COLO829 (cell line): ENCODE measurements at places on chromosomes 5 and 9.

- DNase-seq, result no peak
Measured at GRCh38 chr5:69276422-69277174, 41.9 kb downstream of the CDK7 start.

DNA sequence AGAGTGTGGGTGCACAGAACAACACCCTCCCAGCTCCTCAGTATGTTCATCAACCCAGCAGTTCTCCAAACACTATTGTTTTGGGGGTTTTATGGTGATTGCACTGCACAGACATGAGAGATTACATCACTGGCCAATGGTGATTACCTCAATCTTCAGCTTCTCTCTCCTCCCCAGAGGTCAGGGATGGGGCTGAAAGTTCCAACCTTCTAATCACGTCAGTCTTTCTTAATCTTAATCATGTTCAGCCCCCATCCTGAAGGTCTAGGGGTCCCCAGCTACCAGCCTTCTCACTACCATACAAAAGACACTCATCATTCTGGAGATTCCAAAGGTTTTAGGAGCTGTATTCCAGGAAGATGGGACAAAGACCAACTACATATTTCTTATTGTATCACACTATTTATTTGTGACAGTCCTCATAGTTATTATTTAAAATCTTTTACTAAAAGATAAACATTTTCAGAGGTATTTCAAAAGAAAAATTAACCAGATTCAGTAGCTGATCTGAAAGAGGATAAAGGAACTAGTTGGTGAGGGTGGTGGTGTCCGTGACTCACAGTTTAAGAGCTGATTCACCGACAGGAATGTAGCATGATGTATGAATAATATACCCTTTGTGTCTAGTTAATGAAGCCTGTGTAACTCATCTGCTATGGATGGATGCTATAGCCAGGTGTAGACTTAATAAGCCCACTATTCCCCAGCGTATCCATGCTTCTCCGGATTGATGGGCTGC, 35.6 kb downstream of the RASEF start:
- peak; percentile 97 for DNase-seq

GRCh38 chr5:1106385-1107166, 5.3 kb downstream of the SLC12A7 start:
- DNase-seq, result no peak

DNA sequence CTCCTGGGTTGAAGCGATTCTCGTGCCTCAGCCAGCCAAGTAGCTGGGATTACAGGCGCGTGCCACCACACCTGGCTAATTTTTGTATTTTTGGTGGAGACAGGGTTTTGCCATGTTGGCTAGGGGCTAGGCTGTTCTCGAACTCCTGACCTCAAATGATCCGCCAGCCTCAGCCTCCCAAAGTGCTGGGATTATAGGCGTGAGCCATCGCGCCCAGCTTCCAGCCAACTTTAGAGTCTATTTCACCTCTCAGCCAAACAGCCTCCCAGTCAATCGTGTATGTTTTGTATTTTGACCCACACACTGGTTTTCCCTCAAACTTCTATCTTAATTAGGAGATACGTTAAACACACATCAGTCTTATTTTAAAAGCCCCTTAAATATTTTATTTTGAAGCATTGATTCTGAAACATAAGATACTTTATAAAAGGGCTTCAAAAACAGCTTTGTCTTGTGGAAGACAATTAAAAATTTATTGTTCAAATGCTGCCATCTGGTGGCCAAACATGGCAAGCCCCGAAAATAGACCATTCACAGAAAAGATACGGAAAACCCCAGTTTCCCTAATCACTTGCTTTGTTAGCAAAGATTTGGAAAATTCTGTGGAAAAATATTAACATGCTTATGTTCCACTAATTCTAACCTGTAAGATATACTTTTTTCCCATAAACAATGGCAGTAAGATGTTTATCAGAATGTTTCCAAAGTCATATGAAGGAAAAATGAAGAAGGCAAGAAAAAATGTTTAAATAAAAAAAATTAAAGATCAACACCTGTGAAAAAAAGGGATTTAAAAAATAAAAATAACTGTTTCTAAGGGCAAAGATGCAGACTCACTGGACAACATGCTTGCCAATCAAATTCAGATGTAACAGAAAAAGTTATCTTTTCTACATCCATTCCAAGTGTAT, 33.1 kb downstream of the APTX start:
- peak; percentile 77 for DNase-seq

DNA sequence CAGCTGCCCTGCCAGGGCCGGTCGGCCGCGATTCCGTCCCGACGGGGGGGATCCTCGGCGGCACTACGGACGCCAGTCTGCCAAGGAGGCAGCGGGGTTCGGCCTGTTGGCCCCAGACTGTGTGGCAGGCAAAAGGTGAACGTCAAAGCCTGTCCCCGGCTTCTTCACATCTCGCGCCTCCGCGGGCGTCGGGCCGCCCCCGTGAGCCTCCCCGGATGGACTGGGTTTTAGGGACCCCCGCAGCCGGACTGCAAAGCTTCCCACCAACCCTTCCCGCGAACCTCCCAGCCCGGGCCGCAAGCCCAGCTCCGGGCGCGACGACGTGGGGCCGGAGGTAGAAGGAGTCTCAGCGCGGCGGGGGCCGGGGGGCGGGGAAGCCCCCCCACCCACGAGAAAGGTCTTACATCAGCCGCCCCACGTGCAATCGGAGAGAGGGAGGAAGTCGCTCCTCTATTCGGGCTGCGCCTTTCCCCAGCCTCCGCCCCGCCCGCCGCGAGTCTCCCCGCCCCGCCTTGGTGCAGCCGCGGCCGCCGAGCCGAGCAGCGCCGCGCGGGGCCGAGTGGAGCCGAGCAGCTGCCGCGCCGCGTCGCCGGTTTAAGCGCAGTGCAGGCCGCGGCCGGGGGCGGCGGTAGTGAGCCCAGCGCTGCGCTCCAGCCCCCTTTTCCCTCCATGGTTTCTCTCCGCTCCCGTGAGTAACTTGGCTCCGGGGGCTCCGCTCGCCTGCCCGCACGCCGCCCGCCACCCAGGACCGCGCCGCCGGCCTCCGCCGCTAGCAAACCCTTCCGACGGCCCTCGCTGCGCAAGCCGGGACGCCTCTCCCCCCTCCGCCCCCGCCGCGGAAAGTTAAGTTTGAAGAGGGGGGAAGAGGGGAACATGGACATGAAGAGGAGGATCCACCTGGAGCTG, at the start of gene ANP32B:
TSS of gene ANP32B (plus strand) at position 659 of the 906 bp plus-strand sequence. CDS start at position 874, 215 bp downstream.
- peak; percentile 77 for DNase-seq

GRCh38 chr9:127451858-127452656, 747 bp downstream of the LRSAM1 start:
- DNase-seq, result peak; percentile 73

DNA sequence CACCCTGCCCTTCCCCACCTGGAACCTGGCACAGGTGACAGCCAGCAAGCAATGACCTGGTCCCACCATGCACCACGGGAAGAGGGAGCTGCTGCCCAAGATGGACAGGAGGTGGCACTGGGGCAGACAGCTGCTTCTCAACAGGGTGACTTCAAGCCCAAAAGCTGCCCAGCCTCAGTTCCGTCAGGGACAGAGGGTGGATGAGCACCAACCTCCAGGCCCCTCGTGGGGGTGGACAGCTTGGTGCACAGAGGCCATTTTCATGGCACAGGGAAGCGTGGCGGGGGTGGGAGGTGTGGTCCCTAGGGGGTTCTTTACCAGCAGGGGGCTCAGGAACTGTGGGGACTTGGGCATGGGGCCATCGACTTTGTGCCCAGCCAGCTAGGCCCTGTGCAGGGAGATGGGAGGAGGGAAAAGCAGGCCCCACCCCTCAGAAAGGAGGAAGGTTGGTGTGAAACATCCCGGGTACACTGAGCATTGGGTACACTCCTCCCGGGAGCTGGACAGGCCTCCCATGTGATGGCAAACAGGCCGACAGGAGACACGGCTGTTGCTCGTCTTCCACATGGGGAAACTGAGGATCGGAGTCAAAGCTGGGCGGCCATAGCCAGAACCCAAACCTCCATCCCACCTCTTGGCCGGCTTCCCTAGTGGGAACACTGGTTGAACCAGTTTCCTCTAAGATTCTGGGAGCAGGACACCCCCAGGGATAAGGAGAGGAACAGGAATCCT, 1.9 kb downstream of the CEL start:
- no peak for DNase-seq

DNA sequence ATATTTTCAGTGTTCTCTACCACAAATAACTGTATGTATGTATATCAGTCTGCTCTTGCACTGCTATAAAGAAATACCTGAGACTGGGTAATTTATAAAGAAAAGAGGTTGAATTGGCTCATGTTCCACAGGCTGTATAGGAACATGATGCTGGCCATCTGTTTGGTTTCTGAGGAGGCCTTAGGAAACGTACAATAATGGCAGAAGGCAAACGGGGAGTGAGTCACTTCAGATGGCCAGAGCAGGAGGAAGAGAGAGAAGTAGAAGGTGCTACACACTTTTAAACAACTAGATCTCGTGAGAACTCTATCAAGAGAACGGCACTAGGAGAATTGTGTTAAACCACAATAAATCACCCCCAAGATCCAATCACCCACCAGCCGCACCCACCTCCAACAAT, 121.7 kb downstream of the ADAMTS6 start:
- no peak for DNase-seq

DNA sequence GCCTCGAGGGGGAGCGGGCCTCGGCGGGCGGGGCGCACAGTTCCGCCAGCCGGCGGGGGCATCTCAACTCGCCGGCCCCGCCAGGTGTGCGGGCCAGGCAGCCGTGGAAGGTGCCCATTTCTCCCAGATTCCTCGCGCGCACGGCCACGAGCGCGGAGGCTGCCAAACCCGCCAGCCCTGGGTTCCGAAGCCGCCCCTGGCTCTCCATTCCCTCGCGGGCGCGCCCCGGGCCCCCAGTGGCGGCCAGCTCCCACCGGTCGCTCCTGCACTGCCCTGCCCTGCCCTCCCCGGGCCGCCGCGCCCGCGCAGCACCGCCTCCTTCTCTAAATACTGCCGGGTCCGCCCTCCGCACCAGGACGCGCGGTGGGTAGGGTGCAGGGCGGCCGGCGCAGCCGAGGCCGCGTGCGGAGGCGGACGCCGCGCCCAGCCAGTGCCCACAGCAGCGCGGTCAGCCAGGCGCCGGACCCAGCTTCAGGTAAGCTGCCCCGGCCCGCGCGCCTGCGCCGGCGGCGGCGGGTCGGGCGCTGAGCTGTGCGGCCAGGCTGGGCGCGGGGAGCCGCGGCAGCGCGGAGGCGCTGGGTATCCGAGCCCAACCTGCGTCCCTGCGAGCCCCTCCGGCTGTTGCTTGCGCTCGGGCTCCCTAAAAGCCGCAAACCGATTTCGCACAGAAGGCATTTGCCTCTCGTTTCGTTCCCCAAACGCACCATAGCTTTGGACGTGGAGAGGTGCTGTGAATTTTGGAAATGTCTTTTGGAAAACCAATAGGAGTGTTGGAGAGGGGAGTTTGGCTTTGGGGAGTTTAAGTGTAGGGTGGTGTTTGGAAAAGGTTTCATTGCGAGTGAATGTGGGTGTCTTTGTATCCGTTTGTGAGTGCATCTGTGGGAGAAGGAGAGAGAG, at the start of gene TMEM171:
TSS of gene TMEM171 (plus strand) at position 354 of the 897 bp plus-strand sequence. CDS start 2,799 bp downstream, outside the sequence.
- no peak for DNase-seq

GRCh38 chr5:65261499-65261898, 220.2 kb downstream of the ADAMTS6 start:
- DNase-seq, result no peak

DNA sequence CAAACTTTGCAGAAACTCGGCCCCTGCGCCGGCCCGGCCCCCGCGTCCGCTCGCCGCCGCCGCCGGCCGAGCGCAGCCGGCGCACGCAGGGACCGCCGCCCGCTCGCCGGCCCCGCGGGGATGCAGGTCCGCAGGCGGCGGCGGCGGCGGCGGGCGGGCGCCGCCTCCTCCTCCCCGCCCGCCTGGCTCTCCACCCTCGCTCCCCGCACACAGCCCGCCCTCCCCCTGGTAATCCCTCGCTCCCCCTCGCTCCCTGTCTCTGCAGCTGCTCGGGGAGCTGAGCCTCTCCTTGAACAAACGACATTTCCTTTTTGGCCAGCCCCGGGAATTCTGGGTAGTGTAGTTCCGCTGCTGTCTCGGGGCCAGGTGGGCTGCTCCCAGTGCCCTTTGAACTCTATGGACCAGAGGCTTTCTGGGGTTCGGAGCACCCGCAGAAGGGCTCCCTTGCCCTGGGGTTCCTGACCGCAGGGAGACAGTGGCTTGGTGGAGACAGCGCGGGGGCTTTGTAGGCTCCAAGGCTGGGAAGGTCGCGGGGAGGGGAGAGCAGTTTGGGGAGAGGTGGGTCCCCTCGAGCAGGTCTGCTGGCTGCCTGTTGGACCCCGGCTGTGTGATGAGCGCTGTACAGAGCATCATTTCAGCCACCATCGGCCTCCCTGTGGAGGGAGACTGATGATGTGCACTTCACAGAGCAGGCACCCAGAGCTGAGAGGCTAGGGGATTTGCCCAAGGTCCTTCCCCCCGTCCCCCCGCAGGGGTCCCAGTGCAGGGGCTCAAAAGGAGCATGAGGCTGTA, 1.8 kb upstream of the FAM78A start:
- peak; percentile 85 for DNase-seq

- DNase-seq, result no peak
Measured at GRCh38 chr5:94031631-94032030, 290.2 kb upstream of the POU5F2 start.

- DNase-seq, result no peak
Measured at GRCh38 chr5:147373328-147373727, 136.5 kb downstream of the DPYSL3 start.

GRCh38 chr5:164148292-164148691, 642.9 kb downstream of the MAT2B start:
- no peak for DNase-seq

DNA sequence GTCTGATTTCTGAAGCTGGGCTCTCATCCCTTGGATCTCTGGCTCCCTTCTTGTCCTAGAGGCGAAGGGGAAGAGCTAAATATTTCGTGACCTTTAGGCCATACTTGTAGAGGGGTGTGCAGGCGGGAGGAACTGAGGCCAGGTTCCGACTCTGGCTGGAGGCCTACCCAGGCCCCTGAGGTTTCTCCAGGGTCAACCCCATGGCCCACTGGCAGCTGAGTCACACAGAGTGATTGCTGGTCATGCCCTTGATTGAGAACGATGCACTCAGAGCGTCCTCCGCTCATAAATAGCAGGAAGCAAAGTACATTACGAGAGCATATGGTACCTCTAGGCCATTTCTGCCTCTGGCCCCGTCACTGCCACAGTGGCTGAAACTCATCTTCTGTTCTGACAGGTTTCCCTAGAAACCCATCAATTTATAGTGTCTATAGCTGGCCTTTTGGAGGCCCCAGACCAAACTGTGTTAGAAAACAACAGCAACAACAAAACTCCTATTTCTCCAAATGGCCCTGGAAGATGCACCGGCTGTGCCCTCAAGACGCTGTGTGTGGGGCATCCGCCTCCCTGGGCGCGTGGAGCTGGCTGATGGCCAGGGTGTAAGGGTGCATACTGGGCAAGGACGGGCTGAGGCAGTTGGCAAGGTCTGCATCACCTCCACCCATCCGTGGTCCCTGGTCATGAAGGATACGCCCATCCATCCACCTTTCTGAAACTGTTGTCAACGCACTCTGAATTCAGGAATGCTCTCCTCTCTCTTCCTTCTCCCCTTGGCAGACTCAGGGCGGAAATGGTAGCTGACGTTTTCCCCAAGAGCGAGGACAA, 32.9 kb upstream of the FCN1 start:
- DNase-seq, result no peak
